ENCODE measurements at places on chromosomes 5 and 9. TPM values are rescaled to one million over a fixed set of nuclear protein-coding genes. Genes with fewer than 3 reads are reported as not detected.

Gene INSL4
- not detected for total RNA-seq

DNA sequence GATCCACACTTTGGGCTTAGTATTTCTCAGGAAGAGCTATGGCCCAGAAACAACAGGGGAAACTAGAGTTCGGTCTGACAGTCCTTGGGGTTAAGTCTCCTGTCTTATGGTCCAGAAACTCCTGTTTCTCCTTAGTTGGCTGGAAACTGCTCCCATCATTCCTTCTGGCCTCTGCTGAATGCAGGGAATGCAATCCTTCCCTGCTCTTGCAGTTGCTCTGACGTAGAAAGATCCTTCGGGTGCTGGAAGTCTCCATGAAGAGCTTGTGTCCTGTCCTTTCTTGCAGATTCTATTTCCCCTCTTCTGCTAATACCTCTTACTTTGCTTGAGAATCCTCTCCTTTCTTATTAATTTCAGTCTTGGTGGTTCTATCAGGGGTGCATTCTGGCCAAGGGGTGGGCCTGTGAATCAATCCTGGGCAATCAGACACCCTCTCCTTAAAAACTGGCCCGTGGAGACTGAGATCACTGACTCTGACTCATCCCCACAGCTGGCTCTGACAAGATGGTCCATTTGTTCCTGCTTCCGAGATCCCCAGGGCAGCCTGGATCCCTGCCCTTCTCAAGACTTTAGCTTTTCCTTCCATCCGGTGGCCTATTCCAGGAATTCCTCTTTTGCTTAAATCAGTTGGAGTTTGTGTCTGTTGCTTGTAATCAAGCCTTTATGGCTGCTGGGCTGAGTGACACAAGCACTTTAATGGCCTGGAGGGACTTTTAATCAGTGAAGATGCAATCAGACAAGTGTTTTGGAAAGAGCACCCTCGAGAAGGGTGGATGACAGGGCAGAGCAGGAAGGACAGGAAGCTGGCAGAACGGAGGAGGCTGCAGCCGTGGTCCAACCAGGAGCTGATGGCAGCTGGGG lies 23.7 kb downstream of the PTGS1 start:
- DNase-seq = no peak

Gene TTC33
- 64.4 TPM for total RNA-seq

- no peak for DNase-seq
Observed at GRCh38 chr5:174411479-174411819, 312.9 kb upstream of the MSX2 start.

GRCh38 chr5:61635271-61635670 lies 303.2 kb downstream of the ZSWIM6 start:
- DNase-seq = no peak

GRCh38 chr9:83061036-83061435 lies 1.9 kb downstream of the RASEF start:
- no peak for DNase-seq

GRCh38 chr5:2699231-2699630 lies 52.2 kb downstream of the IRX2 start:
- no peak for DNase-seq

Gene SQSTM1
- total RNA-seq = 46.9 TPM

GRCh38 chr9:109973336-109973735 lies 193.3 kb downstream of the PALM2AKAP2 start:
- DNase-seq = no peak

DNA sequence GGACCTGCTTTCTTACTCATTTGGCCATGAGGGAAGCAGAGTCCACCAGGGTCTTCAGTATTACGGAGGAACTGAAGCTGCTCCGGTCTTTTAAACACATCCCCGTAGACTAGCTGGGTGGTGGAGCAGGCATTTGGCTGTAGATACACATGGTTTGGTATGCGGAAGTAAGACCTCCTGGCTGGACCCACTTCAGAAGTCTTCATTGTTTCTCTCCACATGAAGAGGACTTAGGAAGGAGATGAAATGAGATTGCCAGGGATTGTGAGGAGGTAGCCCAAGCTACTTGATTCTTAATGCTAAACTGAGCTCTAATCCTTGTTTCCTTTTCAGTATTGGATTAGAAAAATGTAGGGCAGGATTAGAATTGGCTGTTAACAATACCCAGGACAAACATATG lies 32.9 kb downstream of the STXBP1 start:
- DNase-seq = no peak

GRCh38 chr5:140988608-140989007 lies 22.3 kb downstream of the PCDHAC2 start:
- DNase-seq = no peak

DNA sequence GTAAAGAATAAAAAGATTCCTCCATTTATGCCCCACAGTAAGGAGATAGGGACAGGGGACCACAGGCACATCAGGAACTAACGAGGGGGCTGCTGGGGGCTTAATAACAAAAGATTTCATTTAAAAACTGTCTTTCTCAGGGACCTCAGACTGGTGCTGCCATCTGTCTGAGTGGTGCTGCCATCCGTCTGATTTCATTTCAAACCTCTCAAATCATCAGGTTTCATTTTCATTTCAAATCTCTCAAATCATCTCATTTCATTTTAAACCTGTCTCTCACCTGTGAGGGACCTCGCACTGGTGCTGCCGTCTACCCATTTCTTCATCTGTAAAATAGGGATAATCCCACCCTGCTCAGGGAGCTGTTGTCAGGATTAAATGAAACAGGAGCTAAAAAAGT lies 45.9 kb downstream of the ADRA1B start:
- DNase-seq = no peak

DNA sequence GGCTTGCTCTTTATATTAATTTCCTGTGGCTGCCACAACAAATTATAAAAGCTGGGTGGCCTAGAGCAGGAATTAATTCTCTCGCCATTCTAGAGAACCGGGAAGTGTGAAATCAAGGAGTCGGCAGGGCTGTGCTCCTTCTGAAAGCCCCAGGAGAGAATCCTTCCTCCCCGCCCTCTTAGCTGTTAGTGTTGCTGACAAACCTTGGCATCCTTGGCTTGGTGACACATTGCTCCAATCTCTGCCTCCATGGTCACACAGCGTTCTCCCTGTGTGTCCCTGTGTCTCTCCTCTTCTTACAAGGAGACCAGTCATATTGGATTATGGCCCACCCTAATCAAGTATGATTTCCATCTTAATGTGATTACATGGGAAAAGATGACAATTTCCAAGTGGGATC lies 55.9 kb upstream of the NEURL1B start:
- no peak for DNase-seq

- DNase-seq = no peak
Observed at GRCh38 chr5:168064933-168065622, 226.4 kb upstream of the WWC1 start.

DNA sequence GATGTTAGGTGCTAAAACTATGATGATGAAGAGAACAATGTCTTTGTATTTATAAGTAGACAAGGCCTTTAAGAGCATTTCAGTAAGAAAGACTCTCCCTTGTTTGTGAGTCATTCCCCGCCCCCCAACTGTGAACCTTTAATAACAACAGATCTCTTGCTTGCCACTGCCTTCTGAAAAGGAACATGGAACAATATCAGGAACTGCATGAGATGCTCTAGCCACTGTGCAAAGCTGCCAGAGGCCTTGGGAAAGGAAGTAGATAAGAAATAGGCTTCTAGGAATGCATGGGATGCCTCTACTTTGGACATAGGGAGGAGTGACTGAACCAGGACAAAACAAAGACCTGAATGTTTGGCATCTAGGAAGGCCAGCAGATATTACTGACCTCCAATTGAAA lies 296.1 kb upstream of the MPDZ start:
- no peak for DNase-seq

DNA sequence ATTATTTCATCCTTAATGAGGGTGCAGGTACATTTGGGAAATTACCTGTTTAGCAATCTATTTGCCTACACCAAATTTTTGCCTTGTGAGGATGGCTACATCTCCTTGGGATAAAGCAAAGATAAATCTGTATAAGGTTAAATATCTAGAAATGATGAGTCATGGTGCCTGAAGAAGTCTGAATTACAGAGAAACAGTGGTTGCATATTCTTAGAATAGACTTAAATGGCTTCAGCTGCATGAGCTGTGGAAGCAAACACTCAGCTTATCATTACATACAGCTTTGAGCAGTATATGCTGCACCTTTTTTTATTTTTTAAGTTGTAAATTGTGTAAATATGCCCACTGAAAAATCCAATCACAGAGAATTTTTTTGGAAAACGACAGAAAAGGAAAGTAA lies 153.5 kb downstream of the RAPGEF6 start:
- DNase-seq = no peak

DNA sequence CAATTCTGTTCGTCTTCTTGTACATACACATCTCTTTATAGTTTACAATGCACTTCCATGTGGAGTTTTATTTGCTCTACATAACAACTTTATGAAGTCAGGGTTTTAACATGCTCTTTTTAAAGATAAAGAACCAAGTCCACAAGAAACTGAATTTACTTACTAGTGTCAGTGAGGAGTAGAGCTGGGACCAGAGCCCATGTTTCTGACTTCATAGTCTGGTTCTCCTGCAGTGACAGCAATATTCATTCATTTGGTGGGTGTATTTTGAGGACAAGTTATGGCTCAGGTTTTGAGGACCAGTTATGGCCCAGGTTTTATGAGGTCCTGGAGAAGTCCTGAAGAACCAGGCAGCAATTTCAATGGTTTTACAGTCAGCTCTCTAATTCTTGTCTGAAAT lies 481.9 kb upstream of the TNC start:
- no peak for DNase-seq

DNA sequence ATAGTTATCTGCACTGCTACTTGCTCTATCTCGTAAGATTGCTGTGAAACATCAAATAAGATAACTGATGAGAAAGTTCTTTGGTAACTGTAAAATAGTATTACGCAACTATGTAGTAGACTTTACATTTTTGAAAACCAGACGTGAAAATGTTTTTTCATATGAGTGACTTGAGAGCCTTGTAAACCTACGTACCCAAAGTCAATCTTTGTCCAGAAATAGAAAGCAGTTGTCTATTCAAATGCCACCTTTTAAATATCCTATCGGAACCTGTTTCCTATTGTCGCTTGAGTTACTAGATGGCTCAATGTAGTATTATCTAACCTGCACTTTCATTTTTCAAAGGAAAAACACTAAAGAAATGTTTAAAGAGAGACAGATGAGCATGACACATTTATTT lies 1.6 kb downstream of the FNIP1 start:
- no peak for DNase-seq

DNA sequence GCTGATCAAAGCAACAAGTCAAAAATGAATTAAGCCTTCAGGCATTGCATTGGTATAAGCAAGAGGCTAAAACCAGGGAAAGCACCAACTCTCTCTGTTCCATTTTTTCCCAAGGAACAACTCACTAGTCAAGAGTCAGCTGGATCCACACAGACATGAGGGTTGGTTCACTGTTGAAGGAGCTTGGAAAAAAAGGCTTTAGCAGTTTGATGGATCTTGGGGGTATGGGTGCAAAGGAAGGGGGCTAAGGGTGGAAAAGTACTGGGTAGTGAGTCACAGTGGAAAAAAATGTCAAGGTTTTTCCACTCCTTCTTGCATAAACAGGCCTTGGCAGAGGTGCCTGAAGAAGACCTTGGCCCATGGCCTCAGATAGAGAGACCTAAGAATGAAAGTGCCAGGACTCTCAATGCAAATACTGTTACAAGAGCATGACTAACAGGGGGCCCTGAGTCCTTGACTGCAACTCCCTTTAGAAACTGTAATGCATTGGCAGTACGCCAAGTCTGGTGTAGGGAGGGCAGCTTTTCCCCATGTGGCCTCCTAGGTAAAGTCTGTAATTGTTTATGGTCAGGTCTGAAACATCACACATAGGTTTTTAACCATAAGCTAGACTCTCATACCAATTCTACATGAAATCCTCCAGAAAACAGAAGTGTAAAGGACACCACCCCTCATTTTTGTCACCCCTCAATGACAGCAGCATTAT lies 23.7 kb downstream of the ACTL7A start:
- DNase-seq = no peak
